ENCODE measurements at places on chromosomes 16 and 17.

DNA sequence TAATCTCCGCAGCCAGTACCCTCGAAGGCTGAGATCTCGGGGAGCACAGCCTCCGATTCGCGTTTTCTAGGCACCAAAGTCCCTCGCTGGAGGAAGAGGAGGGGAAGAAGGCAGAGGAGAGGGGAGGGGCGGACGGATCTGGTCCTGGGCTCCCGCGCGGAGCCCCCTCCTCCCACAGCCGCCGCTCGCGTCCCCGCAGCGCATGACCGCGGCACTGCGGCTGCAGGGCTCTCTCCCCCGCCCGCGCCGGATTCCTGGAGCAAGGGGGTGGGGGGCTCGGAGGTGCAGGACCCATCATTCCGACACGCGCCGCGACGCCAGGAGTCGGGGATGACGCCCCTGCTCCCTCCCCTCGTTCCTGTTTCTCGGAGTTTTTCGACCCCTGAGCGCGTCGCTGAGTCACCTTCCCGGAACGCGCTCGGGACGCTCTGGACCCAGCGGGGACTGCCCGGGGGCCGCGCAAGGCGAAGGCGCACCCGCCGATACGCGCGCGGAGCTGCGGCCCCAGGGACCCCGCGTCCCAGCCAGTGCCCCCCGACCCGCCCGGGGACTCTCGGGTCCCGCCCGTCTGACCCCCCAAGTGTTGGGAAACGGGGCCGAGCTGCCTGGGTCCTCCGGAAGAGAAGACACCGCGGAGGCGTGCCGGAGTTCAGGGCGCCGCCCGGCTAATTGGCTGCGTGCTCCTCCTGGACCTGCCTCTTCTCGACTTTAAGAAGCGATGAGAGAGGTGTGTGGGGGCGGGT is 1.4 kb upstream of the SPHK1 start:
- peak; percentile 74 for DNase-seq
- no peaks in the 10 kb centered on the region for H3K36me3 ChIP-seq
- no peak overlapping the region for H3K27ac ChIP-seq
- H3K4me1 ChIP-seq = peaks cover 33% of the 10 kb centered on the region
- H3K27me3 ChIP-seq = peaks cover 66% of the 10 kb centered on the region

GRCh38 chr17:61483778-61484116 is 31.5 kb downstream of the TBX4 start:
- peaks cover 84% of the 10 kb centered on the region for H3K4me1 ChIP-seq
- no peak overlapping the region for H3K27ac ChIP-seq
- no peak for DNase-seq
- H3K27me3 ChIP-seq = peaks cover 37% of the 10 kb centered on the region
- H3K4me3 ChIP-seq = no peak overlapping the region
- no peaks in the 10 kb centered on the region for H3K36me3 ChIP-seq

DNA sequence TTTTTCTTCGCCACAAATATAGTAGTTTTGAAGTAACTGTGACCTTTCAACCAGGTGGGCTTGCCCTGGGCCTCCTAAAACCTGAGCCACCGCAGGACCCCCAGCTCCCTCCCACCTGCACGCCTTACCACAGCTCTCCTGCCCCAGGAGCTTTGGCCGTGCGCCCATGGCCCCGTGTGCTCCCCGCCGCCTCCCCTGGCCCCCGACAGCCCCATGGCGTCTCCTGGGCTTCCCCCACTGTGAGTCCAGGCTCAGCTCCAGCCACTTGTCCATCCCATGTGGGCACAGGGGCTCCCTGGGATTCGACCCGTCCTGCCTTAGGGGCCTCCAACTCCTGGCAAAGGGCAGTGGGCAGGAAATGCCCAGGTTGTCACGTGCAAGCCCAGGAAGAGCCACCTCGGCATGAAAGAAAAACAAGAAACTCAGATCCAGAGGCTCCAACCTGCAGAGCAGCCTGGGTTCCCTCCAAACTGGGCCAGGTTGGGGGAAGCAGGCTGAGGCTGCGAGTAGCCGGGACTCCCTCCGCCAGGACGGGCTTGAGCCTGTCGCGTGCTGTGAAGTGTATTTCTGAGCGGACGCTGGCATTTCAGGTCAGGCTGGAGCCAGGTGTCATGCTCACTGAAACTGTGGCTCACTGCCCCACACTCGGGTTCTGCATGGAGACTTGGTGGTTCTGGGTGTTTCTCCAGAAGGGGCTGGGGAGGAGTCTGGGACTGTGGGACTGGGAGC is 5.8 kb downstream of the LGALS3BP start:
- H3K4me1 ChIP-seq = peaks cover 79% of the 10 kb centered on the region
- no peaks in the 10 kb centered on the region for H3K36me3 ChIP-seq
- H3K27me3 ChIP-seq = peaks cover 4% of the 10 kb centered on the region

DNA sequence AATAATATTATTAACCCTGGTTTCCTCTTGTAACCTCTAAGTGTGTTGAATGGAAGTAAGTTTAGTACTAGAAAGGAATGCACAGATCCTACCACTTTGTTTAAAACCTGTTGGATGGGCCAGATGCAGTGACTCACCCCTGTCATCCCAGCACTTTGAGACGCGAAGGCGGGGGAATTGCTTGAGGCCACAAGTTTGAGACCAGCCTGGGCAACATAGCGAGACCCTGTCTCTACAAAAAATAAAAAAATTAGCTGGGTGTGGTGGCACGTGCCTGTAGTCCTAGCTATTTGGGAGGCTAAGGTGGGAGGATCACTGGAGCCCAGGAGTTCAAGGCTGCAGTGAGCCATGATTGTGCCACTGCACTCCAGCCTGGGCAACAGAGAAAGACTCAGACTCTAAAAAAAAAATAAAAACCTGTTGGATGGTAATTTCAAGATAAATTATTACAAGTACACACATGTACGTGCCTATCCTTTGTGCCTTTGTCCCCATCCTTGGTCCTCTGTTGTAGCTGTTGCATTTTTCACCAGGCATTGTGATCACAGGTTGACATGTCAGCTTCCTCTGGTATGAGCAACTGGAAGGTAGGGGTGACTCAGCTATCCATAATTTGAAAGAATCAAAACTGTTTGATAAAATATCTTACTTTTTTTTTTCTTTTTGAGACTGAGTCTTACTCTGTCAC is 30.7 kb upstream of the METTL9 start:
- H3K36me3 ChIP-seq = no peaks in the 10 kb centered on the region
- no peak overlapping the region for H3K4me3 ChIP-seq
- H3K27ac ChIP-seq = no peak overlapping the region
- no peaks in the 10 kb centered on the region for H3K4me1 ChIP-seq
- no peak for DNase-seq

DNA sequence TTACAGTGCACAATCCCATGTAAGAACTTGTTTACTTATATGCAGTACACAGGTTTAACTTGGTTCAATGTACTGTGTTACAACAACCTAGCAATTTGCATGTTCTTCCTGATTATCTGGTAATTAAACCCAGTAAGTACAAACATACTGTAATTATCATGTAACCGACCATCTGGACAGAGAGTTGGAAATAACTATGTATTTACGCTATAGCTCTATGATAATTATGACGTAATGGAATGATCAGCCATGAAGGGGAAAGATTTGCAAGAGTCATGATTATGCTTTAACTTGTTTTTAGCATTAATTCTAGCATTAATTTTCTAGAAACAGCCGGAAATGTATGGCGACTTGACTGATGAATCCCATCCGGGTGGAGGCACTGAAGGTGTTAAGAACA is 74.8 kb upstream of the SALL1 start:
- DNase-seq = no peak
- H3K4me3 ChIP-seq = no peak overlapping the region
- H3K27ac ChIP-seq = no peak overlapping the region
- peaks cover 25% of the 10 kb centered on the region for H3K4me1 ChIP-seq
- H3K36me3 ChIP-seq = peaks cover 30% of the 10 kb centered on the region

DNA sequence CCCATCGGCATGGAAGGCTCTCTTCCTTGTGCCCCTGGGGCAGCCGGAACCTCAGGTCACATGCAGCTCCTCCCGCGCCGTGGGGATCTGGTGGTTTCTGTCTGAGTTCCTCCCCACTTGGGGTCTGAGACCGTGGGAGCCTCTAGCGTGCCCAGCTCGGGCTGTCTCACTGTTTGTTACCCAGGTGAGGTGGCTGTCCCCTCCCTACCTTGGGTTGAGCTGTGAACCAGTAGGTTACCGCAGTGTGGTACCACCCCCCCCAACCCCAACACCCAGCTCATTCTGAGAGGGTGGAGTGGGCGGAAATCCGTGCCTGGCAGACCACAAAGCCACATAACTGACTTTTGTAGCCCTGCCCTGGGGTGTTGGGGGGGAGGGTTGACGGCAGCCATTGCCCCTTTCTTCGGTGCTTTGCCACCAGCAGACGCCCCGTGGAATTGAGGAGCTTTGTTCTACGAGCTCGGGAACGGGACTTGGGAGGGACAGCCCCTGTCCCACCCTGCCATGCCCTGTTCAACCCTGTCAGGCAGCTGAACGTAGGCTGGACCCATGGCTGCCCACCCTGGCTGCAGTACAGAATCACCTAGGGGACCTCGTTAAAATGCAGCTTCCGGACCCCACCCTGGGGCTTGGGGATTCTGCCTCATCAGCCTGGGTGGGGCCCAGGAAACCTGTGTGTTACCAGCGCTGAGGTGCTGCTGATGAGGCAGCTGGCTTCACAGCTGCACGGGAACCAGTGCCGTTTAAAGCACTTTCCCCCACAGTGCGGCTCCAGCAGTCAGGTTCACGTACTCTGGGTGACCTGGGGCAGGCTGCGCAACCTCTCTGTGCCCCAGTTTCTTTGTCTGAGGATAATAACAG is 18.5 kb downstream of the RAP1GAP2 start:
- no peaks in the 10 kb centered on the region for H3K36me3 ChIP-seq
- peaks cover 21% of the 10 kb centered on the region for H3K4me1 ChIP-seq
- H3K27me3 ChIP-seq = peaks cover 3% of the 10 kb centered on the region
- H3K27ac ChIP-seq = no peak overlapping the region
- no peak for DNase-seq
- no peak overlapping the region for H3K4me3 ChIP-seq

DNA sequence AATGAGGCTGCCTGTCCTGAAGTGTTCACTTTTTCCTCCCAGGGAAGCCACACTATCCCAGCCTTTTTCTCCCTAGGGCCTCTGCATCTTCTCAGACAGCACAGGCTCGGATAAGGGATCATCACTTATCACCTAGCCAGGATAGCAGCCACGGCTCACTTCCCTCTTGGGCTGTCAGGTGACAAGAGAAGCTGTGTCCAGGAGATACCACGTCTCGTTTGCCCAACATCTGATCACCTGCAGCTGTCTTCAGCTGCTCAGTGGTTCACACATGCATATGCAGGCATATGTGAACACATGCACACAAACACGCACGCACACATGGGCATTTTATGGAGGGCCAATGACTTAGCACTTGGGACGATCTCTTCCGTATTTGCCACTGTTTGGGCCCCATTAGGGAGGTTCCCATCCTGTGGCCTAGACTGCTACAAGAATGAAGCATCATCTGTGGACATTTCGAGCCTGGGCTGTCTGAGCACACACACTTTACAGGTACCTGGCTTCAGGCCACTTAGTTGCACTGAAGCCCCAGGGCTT is 32.4 kb upstream of the ADORA2B start:
- H3K27me3 ChIP-seq = peaks cover 10% of the 10 kb centered on the region
- DNase-seq = no peak
- no peak overlapping the region for H3K27ac ChIP-seq

DNA sequence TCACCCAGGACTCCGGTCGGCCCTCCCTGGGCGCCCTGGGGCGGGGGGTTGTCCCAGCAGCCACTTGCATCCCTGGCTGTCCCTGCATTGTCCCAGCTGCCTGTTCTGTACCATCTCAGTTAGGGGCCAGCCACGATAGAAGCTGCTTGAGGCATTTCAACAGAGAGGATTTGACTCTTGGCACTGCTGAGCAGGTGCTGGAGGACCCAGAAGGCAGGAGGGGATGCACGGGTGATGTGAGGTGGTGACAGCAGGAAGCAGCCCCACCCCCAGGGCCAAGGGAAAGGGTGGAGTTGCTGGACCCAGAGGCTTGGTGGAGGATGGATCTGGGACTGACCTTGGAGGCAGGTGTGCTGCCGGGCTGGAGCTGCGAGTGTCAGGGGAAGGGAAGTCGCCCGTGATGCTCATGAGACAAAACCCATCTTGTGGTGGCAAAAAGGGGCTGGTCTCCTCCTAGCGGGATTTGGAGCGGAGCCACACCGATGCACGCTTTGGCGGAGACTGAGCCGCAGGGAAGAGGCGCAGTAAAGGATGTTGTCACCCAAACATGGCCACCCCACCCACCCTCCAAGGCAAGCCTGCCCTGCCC is 188.0 kb upstream of the GSE1 start:
- no peaks in the 10 kb centered on the region for H3K36me3 ChIP-seq
- peaks cover 31% of the 10 kb centered on the region for H3K4me1 ChIP-seq
- H3K27ac ChIP-seq = no peak overlapping the region
- no peak overlapping the region for H3K4me3 ChIP-seq
- peak; percentile 2 for DNase-seq

DNA sequence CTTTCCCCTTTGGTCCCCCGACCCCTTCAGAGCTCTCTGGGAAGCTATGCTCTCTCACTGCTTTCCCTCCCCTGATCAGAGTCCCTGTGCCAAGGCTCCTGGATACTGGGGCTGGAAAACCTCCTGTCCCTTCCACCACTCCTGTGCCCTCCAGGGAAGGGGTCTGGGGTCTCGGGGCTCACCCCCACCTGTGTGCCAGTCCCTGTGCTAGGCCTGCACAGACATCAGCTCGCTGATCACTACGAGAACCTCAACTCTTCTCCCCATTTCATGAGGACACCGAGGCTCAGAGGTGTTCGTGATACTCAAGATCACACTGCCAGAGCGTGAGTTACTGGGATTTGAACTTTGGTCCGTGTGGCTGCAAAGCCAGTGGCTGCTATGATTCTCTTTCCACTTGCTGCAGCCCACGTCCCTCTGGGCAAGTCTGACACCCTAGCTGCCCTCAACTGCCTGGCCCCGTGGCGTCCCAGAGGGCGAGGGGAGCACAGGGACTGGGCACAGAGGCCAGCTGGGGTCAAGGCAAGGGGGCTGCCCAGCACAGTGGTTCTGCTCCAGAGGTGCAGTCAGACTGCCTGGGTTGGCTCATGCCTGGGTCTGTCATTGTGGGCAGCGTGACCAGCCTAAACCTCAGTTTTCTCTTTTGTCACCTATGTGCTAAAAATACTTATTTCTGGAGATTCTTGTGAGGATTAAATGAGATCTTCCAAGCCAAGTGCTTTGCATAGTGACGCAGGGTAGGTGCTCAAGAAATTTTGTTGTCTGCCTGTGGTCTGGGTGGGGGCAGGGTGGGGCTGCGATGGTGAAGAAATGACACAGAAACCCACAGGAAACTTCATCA is 43.8 kb upstream of the TOB1 start:
- H3K4me1 ChIP-seq = peaks cover 55% of the 10 kb centered on the region
- peak overlapping the region; percentile 36 for H3K27ac ChIP-seq
- no peak for DNase-seq
- H3K4me3 ChIP-seq = no peak overlapping the region
- no peaks in the 10 kb centered on the region for H3K36me3 ChIP-seq

DNA sequence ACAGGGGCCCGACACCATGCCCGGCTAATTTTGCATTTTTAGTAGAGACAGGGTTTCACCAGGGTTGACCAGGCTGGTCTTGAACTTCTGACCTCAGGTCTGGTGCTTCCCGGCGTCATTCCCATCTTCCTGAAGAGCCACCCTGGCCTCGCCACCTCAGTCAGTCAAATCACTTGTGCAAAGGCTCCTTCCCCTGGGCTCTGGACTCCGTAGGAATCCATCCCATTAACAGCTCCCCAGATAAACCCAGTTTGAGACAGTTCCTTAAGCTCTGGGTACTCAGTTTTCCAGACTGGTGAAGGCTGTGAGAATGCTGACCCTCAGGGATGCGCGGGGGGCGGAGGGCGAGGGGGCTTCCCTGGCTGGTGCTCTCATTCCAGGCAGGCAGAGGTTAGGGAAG is 39.5 kb downstream of the MRM1 start:
- H3K27ac ChIP-seq = no peak overlapping the region
- peaks cover 59% of the 10 kb centered on the region for H3K4me1 ChIP-seq
- peak overlapping the region; percentile 52 for H3K4me3 ChIP-seq
- DNase-seq = no peak

GRCh38 chr16:83843657-83844056 is 35.9 kb downstream of the HSBP1 start:
- DNase-seq = no peak
- H3K4me1 ChIP-seq = peaks cover 20% of the 10 kb centered on the region
- peaks cover 11% of the 10 kb centered on the region for H3K27me3 ChIP-seq

Data from nephron progenitor cell (in vitro differentiated cells).